ENCODE measurements at places on chromosomes 16 and 17.

DNA sequence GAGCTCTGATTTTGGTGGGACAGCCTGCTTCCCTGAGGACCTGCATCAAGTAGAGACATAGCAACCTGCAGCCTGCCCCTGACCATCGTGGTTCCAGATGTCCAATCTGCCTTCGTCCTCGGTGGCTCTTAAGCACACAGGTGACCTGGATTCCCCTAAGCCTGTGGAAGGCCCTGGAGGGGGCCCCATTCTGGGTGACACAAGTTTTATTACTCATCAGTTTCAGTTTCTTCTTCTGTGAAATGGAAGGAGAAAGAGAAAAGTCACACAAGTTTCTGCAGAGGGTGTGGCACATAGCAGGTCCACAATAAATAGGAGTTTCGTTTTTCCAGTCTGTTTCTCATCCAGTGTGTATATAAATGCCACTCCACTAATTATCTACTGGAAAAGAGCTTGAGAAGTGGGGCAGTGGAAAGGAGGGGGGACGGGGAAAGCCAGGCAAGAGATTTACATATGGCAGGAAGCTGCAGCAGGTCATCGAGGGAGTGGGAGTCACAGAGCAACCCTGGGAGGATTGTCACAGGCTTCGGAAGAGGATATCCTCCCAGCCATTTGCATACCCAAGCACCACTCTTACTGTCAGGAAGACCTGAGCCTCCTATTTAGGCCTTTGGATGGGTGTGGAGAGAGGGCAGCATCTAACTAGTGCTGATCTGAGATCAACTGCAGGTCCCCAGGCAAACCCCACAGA, 10.0 kb upstream of the NOS2 start:
- no peak for DNase-seq

GRCh38 chr16:19853132-19853741, 31.4 kb downstream of the GPRC5B start:
- DNase-seq = no peak

GRCh38 chr16:13344001-13344400, 442.6 kb downstream of the SHISA9 start:
- DNase-seq = no peak

DNA sequence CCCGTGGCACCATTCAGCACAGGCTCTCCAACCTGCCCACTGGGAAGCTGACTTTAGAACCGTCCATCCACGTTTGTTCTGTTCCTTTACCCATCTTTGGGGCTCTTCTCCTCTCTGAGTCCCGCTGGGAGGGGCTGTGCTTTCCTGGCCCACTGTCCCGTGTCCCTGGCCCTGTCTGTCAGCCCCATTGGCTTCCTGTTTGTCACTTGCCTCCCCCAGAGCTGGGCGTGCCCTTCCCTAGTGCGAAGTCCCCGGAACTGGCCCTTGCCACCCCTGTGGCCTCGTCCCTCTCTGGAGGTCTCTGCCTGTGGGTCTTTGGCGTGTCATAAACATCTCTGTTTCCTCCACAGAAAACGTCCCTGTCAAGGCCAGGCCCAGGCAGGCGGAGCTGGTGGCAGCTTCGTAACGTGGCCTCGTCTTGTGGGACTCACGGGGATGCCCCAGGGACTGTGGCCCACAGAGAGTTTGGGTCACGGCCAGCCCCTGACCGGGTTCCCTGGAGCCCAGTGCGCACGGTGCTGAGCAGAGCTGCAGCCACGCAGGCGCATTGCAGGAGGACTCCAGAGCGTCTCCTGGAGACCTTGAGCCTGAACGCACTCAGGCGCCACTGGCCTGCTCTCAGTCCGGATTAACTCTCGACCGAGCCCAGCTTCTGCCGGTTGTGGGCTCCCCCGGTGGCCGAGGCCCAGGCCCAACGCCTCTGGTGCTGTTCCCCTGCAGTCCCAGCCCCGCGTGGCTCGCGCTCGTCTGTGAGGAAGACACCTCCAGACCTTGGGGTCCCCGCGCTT, 7.3 kb downstream of the CHMP6 start:
- no peak for DNase-seq

DNA sequence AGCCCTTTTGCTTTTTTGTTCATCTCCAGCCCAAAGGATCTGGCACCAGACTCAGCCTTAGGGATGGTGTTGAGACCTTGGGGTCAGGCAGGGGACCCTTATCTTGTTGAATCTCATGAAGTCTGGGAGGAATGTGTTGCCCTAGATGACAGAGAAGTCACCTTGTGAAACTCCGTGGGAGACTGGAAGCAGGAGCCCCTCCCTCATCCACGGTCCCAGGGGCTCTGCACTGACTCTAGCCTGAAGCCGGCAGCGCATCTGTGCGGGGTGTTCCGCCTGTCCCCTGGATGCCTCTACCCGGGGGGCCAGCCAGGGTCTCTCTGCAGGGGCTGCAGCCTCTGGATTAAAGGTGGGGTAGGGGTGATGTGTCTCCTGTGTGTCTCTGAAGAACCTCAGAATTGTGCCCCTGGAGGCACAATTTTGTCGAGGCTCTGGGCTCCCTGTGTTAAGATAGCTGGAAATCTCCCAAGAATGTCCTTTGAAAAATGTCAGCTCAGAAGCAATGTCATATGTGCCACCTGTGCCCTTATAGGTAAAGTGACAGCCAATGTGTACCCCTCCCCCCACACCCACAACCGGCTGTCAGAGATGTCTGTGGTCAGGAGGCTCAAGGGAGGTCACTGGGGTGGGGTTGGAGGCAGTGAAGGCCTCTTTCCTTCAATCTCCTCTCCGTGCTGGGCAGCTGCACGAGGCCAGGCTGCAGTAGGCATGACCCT, 32.1 kb upstream of the CDC42EP4 start:
- no peak for DNase-seq

- DNase-seq = no peak
Observed at GRCh38 chr17:80719449-80719848, 174.8 kb downstream of the RPTOR start.

DNA sequence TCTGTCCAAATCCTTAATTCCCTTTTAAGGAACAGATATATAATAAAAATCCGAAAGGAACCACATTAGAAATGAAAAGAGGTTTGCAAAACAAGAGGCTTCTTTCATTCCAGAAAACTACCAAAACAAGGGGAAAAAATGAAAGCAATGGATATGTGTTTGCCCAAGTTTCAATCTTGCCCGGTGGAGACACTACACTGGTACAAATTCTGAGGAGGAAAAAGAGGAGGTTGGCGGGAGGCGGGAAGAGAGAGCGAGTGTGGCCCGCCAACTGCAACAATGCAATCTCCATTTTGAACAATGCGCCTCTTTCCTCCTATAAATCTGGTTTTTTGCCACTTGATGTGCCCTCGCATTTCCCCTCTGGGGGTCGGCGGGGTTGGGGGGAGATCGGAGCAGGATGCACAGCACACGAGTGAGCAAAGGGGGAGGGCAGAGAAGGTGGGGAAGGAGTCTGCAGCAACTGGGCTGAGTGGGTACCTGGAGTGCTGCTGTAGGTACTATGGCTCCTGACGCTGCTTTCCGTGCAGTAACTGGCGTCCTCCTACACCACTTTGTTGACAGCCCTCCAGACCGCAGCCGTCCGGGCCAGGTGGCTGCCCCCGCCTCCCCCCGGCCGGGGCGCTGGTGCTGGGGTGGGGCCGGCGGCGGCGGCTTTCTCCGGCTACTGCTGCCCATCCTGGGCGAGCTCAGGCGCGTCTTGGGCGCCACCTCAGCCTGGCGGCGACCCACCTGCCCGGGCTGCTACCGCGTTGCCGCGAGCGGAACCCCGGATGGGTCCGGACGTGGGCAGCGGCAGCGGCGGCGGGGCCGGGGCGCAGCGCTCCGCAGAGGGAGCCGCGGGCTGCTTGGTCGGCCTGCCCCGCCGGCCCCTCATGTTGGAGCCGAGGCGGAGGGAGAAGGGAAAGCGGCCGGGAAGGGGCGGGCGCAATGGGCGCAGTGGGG, 93.8 kb upstream of the PLEKHM1 start:
- no peak for DNase-seq

GRCh38 chr16:27318392-27319256, 4.8 kb downstream of the IL4R start:
- DNase-seq = no peak

DNA sequence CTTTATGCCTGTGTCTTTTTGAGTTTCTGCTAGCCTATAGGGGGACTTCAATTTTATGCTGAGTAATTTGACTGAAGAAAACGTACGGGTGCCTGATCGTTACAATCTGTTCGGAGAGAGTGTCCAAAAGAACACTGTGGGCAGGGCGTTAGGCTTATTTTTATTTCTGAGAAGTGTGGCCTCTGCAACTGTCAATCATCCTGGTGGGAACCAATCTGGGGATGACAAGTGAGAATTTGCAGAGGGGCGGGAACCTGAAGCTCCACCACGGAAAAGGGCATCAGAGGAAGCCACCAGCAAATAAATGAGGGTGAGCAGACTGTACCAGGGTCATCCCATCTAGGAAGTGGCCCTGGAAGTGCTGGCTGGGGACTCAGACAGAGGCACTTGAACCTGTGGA, 12.0 kb upstream of the CDYL2 start:
- no peak for DNase-seq

DNA sequence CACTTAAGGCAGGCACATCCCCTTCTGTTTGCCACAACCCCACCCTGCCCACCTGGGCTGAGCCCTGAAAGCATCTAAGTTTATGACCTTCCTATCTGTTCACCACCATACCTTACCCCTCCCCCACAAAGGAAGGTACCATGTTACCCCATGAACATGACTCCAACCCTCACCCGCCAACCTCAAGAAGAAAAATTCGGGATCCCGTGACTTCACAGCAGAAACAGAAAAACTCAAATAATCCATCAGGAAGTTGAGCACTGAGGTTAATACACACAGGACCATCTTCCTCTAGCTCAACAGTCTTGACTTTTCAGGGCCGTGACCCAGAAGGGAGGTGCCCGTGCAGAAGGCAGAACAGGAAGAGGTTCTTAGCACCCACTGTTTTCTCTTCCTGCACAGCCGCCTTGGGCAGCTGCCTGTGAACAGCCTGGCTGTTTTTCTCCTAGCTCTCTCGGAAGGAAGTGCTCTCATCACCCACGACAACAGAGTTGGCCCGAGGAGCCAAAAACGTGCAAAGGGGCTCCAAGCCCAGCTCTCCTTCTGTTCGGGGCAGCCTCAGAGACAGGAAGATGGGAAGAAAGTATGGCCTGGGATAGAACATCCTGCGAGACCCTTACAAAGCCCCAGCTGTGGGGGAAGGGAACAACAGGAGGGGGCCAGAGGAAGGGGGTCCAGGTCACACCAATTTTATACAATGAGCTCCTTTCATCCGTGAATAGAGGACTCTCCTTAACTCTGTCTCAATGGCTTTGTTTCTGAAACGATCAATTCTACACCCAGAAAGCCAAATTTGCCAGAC, 101.1 kb downstream of the XYLT1 start:
- DNase-seq = no peak
